Tongue (tissue), 3 donors: ENCODE measurements at places on chromosomes 6 and 20. TPM values are rescaled to one million over a fixed set of nuclear protein-coding genes. Genes with fewer than 3 reads are reported as not detected.

DNA sequence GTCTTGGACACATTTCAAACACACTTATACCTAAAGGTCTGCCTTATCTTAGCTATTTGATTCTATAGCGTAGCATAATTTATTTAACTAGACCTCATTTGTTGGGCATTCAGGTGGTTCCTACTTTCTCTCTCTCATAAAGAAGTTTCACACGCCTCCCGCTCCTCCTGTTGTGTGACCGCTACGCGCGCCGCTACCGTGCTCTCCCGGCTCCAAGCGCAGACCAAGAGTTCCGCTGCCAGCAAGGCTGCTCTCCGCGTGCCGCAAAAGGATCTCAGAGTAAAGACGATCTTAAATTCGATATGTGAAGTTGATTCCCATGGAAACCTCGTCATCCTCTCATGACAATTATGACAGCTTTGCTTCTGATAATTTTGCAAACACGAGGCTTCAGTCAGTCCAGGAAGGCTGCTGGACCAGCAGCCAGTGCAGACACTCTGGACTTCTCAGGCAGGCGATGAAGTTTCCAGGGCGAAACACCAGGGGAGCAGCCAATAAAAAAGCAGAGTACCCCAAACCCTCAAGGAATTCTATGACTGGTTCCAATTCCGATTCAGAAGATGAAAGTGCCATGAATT is 20.4 kb downstream of the PRSS16 start:
- no peak for DNase-seq

DNA sequence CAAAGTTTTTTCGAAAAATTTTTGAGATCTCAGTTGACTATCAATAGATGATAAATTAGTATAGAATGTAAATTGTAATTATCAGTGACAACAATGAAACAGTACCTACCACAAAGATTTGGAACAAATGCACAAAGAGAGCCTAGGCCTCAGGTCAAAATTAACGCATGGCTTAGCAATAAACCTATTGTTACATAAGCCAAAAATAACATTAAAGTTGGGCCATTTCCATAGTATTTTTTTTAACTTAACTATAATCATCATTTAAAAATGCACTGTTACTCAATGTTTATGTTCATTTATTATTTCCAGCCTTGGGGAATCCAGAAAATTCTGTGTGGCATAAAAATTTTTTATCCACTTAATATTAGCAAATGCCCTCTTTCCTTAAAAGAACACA is 117.0 kb downstream of the EPB41L2 start:
- DNase-seq: no peak

- no peak for DNase-seq
Observed at GRCh38 chr6:169627736-169628607, 73.9 kb downstream of the WDR27 start.

GRCh38 chr6:14053811-14054210 is 63.8 kb upstream of the CD83 start:
- DNase-seq: no peak

DNA sequence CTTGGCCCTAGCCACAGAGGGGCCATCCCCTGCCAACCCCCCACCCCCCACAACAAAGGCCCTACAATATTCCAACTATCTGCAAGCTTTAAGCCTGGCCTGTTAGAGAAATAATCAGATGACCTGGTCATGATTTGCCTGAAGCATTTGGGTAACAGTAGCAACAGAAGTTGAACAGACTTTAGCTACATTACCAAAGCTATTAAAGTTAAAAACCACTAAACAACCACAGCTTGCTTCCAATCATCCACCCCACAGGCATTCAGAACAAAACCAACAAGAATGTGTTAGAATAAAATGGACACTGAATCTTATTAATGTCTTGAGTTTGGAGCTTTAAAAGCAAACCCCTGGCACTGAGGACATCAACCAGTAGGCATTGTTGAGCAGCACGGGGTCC is 250.9 kb downstream of the LRFN2 start:
- no peak for DNase-seq

DNA sequence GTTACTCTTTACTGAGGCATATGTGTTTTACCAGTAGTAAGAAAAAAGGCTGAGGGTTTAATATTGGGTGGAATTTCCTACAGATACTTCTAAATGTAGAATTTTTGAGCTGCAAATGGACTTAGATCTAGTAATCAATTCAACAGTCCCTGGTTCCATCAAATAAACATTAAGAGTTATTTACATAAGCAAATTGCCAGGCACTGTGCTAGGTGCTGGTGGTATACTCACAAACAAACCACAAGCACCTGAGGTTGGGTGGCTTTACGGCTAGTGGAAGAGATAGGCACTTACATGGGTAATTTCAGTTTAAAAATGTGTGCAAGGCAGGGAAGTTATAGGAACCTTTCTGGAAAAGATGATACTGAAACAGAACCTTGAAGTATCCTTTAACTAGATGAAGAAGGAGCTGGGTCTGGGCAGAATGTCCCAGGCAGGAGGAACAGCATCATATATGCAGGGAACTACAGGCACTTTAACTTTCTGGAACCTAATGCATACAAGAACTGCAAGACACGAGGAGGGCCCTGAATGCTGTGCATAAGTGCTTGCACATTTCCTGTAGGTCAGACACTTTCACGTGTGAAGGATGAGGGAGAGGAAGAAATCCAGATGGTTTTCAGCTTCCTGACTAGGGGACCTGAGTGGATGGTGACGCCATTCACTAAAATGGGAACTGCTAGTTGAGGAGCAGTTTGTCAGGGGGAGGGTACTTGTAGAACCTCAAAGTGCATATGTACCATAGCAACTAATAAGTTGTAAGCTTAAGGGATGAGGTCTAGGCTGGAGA is 4.5 kb downstream of the CCN6 start:
- no peak for DNase-seq

GRCh38 chr20:53578492-53579222 is 15.0 kb downstream of the ZNF217 start:
- peak; percentile 96 for DNase-seq

DNA sequence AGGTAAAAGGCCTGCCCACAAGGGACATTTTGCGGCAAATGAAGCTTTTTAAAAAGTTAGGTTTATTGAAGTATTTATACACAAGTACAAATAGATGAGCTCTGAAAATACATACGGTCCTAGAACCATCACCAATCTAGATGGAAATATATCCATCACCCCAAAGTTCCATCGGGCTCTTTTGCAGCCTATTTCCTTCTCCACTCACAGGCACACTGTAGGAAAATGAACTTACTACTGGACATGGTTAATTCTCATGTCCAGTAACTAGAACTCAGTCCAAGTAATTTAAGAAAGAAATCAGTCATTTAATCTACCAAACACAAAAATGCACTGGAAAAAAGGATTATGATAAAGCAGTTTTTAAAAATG is 6.2 kb downstream of the PCNA start:
- DNase-seq: no peak

- no peak for DNase-seq
Observed at GRCh38 chr20:38601216-38602184, at the start of gene ARHGAP40. Gene ARHGAP40 (plus strand): TSS chr20:38601809.

GRCh38 chr20:13041574-13042457 is 33.0 kb downstream of the SPTLC3 start:
- no peak for DNase-seq

DNA sequence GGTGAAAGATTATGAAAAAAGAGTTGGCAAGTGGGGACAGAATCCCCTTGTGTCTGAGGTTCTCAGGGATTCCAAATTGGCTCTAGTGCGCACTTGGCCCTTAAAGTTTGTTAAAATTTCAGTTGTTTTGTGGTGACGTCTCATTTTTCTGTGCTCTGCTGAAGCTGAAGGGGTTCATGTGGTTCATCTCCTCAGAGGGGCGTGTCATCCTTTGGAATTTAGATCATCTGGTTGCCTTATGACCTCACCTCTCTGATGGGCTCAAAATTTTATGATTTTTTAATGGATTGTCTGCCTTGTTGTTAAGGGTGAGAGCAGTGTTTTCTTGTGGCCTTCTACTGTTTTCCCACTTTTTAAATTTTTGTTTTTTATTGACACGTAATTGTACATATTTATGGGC is 20.3 kb downstream of the CYB5R4 start:
- DNase-seq: no peak

DNA sequence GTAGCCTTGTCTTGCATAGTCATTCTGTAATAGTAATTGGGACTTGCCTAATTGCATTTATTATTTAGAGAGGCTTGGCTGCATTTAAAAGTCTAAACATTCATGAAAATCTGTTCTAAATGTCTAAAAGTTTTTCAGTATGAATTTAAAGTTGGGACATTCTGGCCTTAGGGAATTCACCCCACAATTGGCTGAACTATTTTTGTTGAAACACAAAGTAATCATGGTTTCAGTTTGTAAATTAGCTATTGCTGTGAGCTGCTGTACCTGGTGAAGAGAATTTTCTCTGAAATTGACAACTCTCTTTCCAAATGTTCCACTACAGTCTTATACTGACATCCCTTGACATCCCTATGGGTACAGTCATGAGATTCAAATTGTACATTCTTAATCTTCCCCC is 253.0 kb downstream of the FARS2 start:
- DNase-seq: no peak

DNA sequence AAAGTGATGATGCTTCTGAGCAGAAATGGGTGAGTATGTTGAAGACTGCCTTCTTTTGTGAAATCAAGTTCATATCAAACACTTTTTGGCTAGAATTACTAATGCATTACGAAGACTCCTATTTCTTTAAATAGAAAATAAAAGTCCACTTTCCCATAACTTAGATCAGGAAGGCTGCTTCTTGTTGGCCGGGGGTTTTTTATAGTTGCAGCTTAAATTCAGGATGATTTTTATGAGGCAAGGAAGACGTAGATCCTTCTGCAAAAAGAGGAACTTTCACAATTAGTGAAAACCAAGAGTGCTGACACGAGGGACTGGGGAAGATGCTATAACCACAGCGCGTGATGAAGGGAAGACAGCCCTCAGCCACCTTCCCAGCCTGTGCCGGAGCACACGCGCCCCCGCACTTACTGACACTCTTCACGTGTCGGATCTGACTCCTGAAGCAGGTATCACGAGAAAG is 206.1 kb upstream of the PRDM1 start:
- no peak for DNase-seq

GRCh38 chr20:34512266-34512954 is 3.8 kb upstream of the DYNLRB1 start:
- no peak for DNase-seq

DNA sequence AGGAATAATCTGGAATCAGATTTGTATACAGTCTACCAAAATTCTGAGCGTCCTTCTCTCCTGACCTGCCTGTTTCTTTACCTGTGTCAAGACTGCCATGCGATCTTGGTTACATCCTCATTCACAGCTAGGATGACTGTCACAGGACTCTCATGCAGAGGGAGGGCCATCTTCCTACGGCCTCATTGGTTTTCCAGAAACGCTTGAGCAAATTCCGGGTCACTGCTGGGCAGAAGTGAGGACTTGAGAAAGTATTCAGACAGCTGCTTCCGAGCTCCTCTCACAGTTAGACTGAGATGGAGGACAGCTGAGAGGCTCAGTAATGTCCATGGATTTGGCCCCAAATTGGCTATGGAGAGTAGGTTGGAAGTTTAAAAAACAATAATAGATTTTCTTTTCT is 94.2 kb downstream of the TFAP2C start:
- DNase-seq: no peak

GRCh38 chr20:13670160-13670559 is 31.4 kb upstream of the TASP1 start:
- no peak for DNase-seq

- DNase-seq: peak; percentile 37
Observed at GRCh38 chr6:37822851-37823682, 3.5 kb downstream of the ZFAND3 start.

GRCh38 chr20:47711046-47711752 is 74.1 kb downstream of the SULF2 start:
- peak; percentile 38 for DNase-seq

DNA sequence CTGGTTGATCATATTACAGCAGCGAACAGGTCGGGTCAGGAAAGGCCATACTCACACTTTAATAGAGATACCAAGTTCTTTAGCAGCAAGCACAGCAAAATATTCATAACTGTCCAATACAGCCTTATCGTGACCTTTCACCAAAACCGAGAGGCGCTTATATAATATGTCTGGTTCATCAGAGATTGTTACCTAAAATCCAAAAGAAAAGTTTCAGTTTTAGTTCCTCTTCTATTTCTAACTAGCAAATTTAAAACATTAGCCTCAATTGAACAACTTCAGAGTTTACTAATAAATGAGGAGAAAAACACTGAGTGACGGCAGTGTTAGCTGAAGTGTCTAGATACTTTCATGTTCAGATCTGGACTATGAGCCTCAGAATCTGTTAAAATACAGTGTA is 5.9 kb downstream of the MRPS10 start:
- no peak for DNase-seq

DNA sequence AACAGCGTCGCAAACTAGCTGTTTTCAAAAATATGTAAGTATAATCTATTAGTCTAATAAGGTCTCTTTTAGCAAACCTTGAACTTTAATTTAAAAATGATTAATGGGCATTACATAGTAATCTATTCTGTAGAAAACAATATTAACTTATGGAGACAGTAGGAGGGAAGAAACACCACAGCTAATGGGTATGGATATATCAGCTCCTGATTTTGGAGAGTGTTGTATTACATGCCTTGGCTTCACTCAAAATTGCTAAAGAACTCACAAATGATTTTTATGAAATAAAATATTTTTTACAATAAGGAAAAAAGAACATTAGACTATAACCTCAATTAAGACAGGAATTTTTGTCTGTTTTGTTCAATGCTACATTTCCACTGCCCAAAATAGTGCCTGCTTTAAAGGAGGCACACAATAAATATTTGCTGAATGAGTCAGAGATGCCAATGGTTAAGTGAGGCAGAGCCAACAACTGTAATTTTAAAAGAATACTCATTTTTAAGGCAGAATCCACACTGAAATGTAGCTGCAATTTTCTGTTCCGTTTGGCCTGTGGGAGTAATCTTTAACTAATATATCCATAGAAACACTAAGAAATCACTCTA is 15.7 kb downstream of the ATG5 start:
- DNase-seq: no peak

DNA sequence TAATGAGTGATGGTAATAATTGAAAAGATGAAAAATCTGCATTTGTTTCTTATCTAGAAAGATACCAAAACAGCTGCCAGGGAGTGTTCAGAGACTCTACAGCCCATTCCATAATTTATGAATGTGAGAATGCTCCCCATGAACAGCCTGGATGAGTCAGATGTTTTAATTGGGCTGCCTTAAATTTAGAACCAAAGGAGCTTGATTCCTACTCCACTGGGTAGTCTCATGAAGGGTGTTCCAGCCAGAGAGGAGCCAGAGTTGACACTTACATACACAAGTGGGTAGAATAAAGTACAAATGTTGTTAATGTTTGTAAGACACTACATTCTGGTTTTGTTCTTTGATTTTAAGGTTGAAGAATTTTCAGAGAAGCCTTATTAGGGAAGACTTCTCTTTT is 158.7 kb upstream of the PRND start:
- DNase-seq: no peak

DNA sequence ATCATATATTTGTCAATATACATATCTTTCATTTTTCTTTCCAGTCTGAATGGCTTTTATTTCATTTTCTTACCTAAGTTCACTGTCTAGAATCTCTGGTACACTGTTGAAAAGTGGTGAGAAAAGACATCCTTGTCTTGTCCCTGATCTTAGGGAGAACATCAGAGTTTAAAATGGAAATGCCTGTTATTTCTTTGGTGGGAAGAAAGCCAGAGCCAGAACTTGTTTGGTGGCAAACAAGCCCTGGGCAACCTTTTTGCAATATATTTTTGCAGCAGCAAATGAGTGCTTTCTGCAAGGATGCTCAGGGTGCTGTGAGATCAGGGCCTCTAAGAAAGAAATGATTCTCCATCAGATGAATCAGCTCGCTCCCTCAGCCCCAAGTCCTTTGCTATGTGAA is 156.6 kb downstream of the RALGAPA2 start:
- DNase-seq: no peak

- DNase-seq: no peak
Observed at GRCh38 chr6:20433321-20433720, 31.6 kb downstream of the E2F3 start.

The OLIG3 gene
- not detected for total RNA-seq

The GPLD1 gene
- total RNA-seq: 1.3 TPM
